ENCODE measurements at places on chromosomes 1 and 21. TPM values are rescaled to one million over a fixed set of nuclear protein-coding genes. Genes with fewer than 3 reads are reported as not detected.

CSRP1 gene
- total RNA-seq, result 56.8 TPM

MYOG gene
- total RNA-seq, result not detected

HEYL gene
- 0.17 TPM for total RNA-seq

DISP3 gene
- total RNA-seq, result not detected

RHOC gene
- 200 TPM for total RNA-seq

ZNF683 gene
- total RNA-seq, result not detected
